ENCODE measurements at places on chromosomes 4 and X. TPM values are rescaled to one million over a fixed set of nuclear protein-coding genes. Genes with fewer than 3 reads are reported as not detected.

PPEF2 gene
- total RNA-seq, result not detected

TAPT1 gene
- 9.9 TPM for total RNA-seq

SYP gene
- total RNA-seq, result 2.1 TPM

GPR82 gene
- not detected for total RNA-seq

DUSP9 gene
- 2.3 TPM for total RNA-seq

ZNF185 gene
- 11.3 TPM for total RNA-seq

NSUN7 gene
- 15.9 TPM for total RNA-seq

G3BP2 gene
- 405 TPM for total RNA-seq

ARMCX1 gene
- 22.4 TPM for total RNA-seq

All from H9 (cell line).